HFFc6 (cell line): ENCODE measurements at places on chromosomes 16 and 17.

- no peak for DNase-seq
- peaks cover 16% of the 10 kb centered on the region for H3K4me1 ChIP-seq
- no peak overlapping the region for H3K27ac ChIP-seq
- no peak overlapping the region for H3K4me3 ChIP-seq
Observed at GRCh38 chr16:81276323-81276722, 37.8 kb downstream of the BCO1 start.

DNA sequence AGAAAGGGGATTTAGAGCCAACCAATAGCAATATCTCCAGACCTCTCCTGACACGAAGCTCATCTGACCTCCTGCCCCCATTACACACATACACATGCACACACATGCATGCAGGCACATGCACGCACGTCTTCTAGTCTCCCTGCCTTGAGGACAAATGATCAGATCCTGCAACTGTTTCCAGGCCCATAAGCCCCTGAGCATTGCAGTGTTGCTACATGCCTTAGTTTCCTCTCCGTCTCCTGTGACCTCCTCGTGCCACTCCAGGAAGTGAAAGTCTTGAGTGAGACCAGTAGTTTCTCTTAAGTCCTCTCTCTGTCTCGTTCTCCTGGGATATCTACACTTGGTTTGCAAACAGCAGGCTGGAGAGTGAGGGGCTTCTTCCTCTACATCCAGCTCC is 8.2 kb downstream of the CIITA start:
- H3K36me3 ChIP-seq, result no peaks in the 10 kb centered on the region
- no peak overlapping the region for H3K4me3 ChIP-seq
- no peak for DNase-seq
- peaks cover 59% of the 10 kb centered on the region for H3K27me3 ChIP-seq
- H3K4me1 ChIP-seq, result no peaks in the 10 kb centered on the region
- H3K27ac ChIP-seq, result no peak overlapping the region

DNA sequence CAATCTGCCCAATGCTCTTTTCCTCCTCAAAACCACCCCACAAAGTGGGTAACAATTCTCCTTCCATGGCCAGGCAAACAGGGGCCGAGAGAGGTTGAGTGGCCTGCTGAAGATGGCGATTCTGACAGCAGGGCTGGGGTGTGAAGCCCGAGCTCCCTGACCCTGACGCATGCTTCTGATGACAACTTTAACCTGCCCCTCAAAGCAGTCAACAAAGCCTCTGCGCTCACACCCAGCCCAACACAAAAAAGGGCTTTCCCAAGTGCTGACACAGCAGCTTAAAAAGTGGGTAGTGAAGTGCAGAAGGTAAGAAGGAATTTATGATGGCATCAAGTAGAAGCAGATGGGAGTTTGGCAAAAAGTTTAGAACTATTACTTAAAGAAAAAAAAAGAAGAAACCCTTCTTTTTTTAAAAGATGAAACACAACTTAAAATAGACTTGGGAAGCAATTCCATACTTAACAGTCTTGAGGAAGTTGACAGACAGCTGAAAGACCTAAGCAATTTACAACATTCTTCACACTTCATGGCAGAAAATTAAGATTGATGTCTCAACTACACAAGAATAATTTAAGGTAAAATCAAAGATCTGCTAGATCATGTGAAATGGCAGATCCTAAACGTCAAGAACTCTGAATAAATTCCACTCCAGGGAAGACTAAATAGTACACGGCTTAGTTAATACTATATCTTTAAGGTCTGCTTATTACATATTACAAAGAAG is 133.9 kb downstream of the PARN start:
- no peak for DNase-seq
- peaks cover 1% of the 10 kb centered on the region; the same call in 1 of the 2 replicates for H3K27me3 ChIP-seq
- peaks cover 39% of the 10 kb centered on the region for H3K4me1 ChIP-seq
- no peak overlapping the region for H3K4me3 ChIP-seq

- H3K27me3 ChIP-seq, result peaks cover 3% of the 10 kb centered on the region
- H3K4me3 ChIP-seq, result no peak overlapping the region
- H3K4me1 ChIP-seq, result no peaks in the 10 kb centered on the region
- no peak overlapping the region for H3K27ac ChIP-seq
- no peak for DNase-seq
Observed at GRCh38 chr16:27717726-27718125, 167.8 kb downstream of the KATNIP start.

- H3K4me3 ChIP-seq, result peak overlapping the region; percentile 57
- peaks cover 48% of the 10 kb centered on the region for H3K4me1 ChIP-seq
- H3K27ac ChIP-seq, result peak overlapping the region; percentile 71
- peaks cover 38% of the 10 kb centered on the region for H3K36me3 ChIP-seq
Observed at GRCh38 chr16:89564476-89565255, 4.2 kb downstream of the RPL13 start.
